ENCODE measurements at places on chromosomes 1 and 21.

GRCh38 chr21:31921079-31921478 lies 48.3 kb downstream of the HUNK start:
- DNase-seq: no peak

GRCh38 chr1:19481826-19482398 lies 3.4 kb downstream of the CAPZB start:
- no peak for DNase-seq

GRCh38 chr1:93350322-93350721 lies 4.6 kb downstream of the DR1 start:
- DNase-seq: no peak

GRCh38 chr1:198798923-198799386 lies 160.1 kb downstream of the PTPRC start:
- no peak for DNase-seq

GRCh38 chr1:37952738-37953137 lies 5.9 kb upstream of the INPP5B start:
- no peak for DNase-seq

Measured in stimulated activated CD8-positive, alpha-beta memory T cell treated with anti-CD3 and anti-CD28 coated beads, Interleukin-7, amount 100 ng/mL, for 1 hour (primary cell).